DMS79 (cell line): ENCODE measurements at places on chromosomes 3 and 15.
A peak's percentile ranks its signal among the peaks of the same experiment; 100 is the strongest.

DNA sequence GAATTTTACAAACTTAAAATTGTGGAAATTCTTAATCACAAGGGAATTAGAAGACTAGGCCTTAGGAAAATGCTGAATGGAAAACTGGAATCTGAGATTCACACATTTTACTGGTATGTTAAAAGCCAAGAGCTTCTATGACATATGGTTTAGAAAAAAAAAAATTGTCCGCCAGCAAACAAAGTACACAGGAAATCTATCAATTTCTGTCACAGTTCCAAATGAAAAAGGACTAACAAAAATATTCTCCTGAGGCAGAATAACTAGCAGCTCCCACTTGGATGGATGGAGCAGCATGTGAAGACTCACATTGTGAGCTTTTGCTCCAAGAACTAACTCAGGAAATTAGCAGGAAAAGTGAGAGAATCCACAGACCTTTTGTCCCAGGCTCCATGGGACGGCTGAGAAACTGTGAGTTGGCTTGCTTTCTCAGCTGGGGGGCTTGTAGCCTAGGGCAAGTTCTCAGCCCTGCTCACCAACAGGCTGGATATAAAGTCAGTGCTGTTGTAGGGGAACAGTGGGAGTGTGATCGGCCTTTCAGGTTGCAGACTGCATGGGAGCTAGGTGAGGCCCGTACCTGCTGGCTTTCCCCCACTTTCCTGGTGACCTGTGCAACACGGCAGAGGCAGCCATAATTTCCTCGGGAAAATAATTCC lies 731.1 kb upstream of the SGO1 start:
- no peak for DNase-seq

DNA sequence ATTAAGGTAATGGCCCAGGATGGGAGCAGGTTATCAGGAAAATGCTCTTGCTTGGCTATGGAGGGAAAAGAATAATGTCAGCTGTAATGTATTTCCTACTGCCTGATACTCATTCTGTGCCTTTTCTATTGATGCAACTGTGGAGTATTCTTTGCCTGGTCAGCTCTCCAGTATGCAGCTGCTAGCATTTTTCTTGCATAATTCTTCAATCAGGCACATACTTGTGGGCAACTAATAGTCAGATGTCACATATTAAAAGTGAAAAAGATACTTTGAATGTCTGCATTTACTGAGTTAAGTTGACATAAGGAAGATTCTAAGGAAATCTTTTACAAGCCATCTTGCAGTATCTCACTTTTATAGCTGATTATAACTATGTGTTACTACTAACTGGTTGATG lies 29.5 kb downstream of the CD80 start:
- DNase-seq = no peak

DNA sequence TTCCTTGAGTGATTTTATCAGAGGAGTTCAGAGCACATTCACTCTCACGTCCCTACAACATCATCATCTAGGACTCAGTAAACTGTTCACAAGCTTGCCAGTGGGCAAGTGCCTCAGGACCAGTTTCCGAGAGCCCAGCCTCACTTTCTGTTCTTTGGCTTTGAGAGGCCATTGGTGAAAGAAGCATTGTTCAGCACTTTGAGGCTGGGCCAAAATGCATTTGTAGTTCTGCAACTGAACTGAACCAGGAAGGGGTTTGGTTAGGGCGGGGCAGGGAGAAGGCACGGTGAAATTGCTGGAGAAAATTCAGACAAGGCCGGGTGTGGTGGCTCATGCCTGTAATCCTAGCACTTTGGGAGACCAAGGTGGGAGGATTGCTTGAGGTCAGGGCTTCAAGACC lies 222.1 kb upstream of the CHRM5 start:
- DNase-seq = no peak

DNA sequence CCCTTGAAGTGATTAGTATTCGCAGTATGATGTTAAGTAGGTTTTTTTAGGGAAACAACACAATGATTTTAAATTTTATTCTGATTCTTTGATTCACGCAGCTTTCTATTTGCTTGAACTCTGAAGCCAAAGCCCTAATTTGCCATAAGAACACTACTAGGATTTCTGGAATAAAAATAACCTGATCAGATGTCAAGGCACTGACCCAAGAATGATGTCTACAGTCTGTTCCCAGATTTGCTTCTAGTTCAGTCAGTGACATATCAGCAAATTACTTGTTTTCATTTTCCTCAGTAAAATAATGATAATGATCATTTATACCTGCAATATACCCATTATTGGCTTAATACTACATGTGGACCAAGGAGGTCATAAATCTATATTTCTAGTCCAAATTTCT lies 179.5 kb upstream of the EIF1B start:
- DNase-seq = no peak

- DNase-seq = no peak
Measured at GRCh38 chr3:154616298-154616697, 186.3 kb upstream of the GPR149 start.

DNA sequence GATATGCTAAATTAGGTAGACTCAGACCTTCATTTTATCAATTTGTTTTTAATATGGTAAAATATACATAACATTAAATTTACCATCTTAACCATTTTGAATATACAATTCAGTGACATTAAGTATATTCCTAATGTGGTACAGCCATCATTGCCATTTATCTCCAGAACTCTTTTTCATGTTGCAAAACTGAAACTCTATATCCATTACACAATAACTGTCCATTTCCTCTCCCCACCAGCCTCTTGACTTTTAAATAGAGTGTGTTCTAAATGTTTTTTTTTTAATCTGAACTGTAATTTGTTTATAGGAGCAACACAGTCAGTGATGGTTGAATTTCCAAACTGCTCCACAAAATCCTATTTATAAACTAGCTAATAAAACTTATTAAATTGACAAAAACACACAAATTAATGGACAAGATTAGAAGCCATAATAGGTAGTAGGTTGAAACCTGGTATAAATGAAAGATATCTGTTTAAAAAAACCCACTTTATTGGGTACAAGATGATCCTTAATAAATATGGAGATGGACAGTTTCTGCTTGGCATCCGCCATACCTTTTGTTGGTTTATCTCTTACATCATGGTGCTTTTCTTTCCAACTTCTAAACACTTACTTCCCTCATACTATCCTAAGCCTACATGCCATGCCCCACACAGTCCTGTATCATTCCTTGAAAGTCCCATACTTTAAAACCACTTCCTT lies 142.4 kb downstream of the ZPLD1 start:
- DNase-seq = no peak

DNA sequence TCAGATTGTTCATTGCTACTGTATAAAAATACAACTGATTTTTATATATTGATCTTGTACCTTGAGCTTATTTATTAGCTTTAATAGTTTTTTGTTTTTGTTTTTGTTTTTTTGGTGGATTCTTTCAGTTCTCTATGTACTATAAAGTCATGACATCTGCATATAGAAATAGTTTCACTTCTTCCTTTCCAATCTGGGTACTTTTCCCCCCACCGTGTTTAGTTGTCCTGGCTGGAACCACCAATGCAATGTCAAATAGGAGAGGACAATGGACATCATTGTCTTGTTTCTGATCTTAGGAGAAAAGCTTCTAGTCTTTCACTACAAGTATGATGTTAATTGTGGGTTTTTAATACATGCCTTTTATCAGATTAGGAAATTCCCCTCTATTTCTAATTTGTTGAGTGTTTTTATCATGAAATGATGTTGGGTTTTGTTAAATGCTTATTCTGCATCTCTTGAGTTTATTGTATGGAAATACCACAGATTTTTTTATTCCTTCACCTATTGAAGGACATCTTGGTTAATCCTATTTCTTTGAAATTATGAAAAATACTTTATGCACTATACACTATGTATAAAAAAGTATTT lies 2.8 kb upstream of the XCR1 start:
- no peak for DNase-seq

GRCh38 chr15:69809421-69809820 lies 288.3 kb downstream of the TLE3 start:
- DNase-seq = no peak

GRCh38 chr3:101458387-101458786 lies 54.6 kb downstream of the SENP7 start:
- DNase-seq = no peak

DNA sequence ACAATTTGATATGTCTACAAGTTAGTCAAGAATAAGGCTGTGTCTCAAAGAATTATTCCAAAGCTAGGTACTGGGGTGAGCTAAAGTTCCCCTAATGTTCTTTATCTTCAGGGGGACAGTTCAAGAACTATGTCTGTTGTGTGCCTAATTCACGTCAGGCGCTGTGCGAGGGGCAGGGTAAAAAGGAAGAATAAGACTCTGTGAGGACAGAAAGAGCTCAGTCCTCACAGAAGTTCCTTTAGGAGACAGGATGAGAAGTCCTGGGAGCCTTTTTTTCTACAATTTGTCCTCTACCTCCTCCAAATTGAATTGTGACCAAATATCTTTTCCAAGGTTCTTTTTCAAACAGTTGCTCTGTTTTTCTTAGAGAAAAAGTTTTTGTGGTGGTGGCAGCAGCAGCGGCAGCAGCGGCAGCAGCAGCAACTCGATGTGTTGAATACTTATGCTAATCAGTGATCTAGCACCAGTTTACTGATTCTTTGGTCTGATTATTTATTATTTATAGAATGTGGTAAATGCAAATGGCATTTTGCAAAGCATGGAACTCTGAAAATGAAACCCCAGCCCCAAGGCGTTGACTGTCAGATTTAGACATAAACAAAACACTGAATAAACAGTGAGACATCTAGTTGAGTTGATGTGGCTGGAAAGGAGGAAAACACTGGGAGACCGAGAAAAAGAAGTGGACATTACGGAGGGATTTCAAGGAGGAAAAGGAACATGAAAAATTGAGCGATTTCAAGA lies 88.6 kb downstream of the GTPBP8 start:
- no peak for DNase-seq

- DNase-seq = no peak
Measured at GRCh38 chr3:148757238-148758215, 59.8 kb downstream of the AGTR1 start.

- no peak for DNase-seq
Measured at GRCh38 chr3:189508784-189509501, 122.2 kb upstream of the TP63 start.

DNA sequence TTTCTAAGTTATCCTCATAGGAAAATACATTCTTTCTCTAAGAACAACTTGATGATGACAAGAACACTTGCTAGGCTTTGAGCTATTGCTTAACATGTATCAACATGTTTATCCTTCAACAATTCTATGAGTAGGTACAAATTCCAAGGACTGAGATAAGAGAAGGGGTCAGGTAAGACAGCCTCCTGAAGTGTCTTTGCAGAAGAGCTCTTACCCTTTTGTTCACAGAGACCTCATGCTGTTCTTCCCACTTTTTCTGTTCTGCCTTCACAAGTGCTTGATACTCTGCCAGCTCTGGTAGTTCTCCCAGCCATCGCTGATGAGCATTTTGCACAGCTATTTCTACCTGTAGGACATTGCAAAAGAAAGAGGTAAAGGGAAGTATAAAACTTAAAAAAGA lies 50.9 kb downstream of the CEP152 start:
- DNase-seq = peak; percentile 79

DNA sequence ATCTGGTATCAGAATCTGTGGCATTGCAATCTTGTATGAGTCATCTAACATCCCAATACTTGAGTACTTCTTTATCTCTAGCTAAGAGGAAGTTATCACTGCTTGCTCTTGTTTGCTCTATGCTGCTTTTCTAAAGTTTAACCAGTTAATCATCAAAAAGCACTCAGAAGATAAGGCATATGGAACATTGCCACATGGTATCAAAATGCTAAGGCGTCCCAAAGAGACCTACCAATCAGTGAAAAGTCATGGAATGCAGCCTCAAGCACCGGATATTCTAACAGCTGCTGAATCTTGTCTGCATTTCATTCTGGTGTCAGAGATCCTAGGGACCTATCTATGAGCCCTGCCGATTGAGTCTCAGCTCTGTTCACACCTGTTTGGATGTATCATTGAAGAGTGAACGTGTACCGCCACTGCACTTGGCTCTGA lies 192.8 kb downstream of the ARPP21 start:
- DNase-seq = no peak

- no peak for DNase-seq
Measured at GRCh38 chr3:53824795-53825194, 21.4 kb downstream of the CHDH start.

DNA sequence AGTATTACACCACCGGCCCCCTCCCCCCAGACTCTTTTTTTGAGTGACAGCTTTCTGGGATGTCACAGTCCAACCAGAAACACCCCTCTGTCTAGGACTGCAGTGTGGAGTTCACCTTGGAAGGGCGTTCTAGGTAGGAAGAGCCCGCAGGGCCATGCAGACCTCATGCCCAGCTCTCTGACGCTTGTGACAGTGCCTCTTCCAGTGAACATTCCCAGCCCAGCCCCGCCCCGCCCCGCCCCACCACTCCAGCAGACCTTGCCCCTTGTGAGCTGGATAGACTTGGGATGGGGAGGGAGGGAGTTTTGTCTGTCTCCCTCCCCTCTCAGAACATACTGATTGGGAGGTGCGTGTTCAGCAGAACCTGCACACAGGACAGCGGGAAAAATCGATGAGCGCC lies 63.6 kb downstream of the AAGAB start:
- no peak for DNase-seq
